ENCODE measurements at places on chromosomes 5 and 9.

- no peak for DNase-seq
These were observed 271.1 kb downstream of the NDUFS4 start for GRCh38 chr5:53831496-53831895.

GRCh38 chr5:160230686-160231527 lies 1.6 kb downstream of the FABP6 start:
- no peak for DNase-seq

- no peak for DNase-seq
These were observed 19.5 kb upstream of the ANXA1 start for GRCh38 chr9:73132034-73132776.

GRCh38 chr5:31413030-31413812 lies 118.7 kb downstream of the DROSHA start:
- no peak for DNase-seq

GRCh38 chr5:147743678-147744374 lies 38.7 kb downstream of the JAKMIP2 start:
- no peak for DNase-seq

DNA sequence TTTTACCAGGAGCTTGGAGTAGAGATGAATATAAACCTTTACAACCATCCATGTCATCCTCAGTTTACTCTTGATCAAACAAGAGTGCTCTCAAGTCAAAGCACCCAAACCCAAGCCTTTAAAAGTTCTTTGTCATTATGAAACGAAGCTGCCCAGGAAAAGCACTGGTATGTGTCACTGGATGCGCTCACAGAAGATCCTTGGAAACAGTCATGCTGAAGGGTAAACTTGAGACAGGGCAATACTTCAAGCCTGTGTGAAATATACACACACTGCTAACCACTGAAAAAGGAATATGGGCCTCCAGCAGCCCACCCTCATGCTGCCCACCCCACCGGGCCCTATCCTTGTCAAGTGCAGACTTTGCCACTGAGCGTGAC lies 84.5 kb downstream of the PRRT1B start:
- no peak for DNase-seq

DNA sequence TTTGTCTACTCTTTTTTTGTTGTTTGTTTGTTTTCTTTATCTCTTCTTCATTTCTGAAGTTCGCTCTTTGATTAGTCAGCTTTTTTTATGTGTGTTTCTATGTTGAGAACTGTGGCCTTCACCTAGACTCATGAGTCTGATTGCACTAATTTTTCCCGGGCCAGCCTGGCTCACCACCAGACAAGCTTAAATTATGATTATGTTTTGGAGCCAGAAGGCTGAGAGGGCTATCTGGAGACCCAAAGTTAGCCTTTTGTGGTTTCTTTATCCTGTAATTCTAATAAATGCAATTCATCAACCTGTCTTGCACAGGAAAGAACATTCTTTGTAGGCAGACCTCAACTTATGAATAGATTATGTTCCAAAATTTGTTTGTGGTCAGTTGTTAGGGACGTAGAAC lies 20.8 kb upstream of the ACTBL2 start:
- DNase-seq = no peak

DNA sequence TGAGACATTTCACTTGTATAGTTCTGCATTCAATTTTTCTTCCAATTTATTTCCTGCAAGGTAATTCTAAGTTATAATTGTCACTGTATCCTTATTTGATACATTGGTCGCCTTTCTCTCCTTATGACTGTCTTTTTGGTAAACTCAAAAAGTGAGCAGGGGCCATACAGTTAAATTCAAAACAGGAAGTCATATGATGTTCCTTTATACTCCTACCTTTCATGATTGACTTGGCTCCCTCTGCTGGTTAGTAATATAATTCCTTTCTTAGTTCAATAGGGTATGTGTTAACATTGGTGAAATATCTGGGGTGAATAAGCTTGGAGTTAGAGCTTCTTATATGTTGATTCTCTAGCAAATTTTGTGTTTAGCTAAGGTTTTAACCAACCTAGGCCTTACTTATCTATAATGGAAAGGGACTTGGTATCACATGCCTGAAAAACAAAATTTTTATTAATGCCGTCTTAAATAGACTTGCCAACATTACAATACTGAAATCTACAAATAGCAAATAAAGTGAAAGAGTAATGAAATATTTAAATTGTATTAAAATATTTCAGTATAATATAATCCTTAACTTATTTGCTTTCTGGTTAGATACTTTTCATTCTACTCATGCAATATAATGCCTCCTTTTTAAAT lies 6.0 kb upstream of the NIPBL start:
- DNase-seq = no peak

DNA sequence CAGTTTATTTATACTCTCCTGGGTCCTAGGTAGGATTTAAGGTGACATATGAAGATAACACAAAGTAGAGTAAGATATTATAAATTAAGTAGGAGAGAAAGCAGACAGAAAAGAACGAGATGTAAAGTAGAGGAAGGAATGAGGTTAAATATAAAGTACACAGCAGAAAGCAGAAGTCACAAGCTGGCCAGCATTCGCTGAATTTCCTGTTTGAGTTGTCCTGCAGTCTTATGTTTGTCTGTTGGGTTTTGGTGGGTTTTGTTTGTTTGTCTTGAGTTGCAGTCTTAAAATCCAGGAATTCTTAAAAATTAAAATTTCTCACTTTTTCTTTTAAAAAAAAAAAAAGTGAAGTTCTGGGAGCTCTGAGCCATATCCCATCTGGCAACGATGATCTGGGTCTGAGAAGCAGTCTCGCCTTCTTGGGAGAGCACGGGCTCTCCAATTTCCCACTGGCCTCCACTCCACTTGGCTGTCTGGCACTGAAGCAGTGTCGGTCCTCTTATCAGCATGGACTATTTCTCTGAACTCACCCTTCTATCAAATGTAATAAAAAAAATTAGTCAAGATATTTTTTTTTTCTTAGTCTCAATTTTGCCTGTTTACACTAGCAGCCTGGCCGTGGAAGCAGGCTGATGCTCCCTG lies 2.0 kb downstream of the S100Z start:
- no peak for DNase-seq

GRCh38 chr9:76562511-76562911 lies 103.5 kb downstream of the GCNT1 start:
- peak; percentile 82 for DNase-seq

DNA sequence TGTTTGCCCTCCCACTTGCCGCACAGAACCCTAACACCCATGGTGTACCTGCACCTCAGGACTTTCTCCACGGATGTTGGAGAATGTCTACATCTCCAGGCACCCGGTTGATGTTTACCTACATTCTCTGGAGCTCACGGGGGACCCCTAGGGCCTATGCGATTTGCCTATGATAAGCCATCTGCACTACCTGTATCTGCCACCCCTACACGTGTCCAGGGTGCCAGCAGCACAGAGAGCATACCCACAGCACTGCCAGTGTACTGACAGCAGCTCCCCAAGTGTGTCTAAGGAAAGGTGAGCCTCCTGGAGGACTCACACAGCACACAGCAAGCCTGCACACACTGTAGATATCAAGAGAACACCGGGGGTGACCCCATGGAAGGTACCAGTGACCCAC lies 31.3 kb upstream of the LMX1B start:
- no peak for DNase-seq

- DNase-seq = no peak
These were observed 55.1 kb downstream of the EHMT1 start for GRCh38 chr9:137673886-137674285.
